Suprapubic skin (tissue), 4 donors: ENCODE measurements at places on chromosomes 7 and 10.

DNA sequence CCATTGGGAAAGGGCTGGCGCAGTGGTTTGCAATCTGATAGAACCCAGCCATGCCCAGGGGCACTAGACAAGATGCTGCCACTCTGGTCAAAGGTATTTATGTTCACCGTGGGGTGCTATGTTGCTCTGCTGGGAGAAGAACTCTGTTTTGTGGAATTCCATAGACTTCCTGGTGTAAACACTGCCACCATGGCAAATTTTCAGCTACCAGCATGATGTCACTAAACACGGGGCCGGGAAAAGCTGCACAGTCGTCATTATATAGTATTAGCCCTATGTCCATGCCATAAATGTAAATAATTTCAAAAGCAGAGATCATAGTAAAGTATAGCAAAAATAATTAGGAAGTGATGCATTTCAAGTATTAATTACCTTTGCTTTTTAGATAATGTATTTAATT lies 500.6 kb downstream of the PARD3 start:
- no peak overlapping the region for H3K4me3 ChIP-seq
- H3K27me3 ChIP-seq, result no peaks in the 10 kb centered on the region
- no peak overlapping the region for H3K27ac ChIP-seq
- peaks cover 4% of the 10 kb centered on the region for H3K4me1 ChIP-seq
- no peak for DNase-seq

DNA sequence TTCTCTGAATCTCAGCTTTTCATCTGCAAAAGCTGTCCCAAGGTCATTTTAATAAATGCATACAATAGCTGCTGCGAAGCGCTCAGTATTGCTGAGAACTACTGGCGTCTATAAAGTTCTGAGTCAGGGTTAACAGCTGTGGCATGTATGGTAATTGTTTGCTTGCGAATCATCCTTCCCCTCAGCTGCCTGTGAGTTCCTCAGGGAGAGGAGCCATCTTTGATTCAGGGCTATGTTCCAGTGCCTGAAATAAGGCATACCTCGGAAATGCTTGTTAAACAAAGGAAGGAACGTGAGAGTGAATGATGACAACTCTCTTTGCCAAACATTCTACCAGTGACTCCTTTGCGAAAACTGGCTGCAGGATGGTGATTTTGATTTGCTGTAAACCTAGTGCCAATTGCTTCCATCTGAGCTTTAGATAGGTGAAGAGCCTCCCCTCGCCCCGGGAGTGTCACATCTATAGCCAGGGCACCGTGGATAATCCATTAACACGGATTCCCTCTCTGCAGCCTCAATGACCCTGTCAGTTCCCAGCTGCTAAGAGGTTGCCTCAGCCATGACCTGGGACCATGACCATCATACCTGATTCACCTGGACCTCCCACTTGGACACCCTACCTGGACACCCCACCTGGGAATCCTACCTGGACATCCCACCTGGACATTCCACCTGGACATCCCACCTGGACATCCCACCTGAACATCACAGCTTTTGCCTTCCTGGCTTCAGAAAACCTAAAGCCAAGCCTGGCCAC lies 39.6 kb downstream of the GPRIN2 start:
- no peaks in the 10 kb centered on the region for H3K36me3 ChIP-seq
- no peaks in the 10 kb centered on the region for H3K4me1 ChIP-seq
- peak; percentile 50 for DNase-seq

DNA sequence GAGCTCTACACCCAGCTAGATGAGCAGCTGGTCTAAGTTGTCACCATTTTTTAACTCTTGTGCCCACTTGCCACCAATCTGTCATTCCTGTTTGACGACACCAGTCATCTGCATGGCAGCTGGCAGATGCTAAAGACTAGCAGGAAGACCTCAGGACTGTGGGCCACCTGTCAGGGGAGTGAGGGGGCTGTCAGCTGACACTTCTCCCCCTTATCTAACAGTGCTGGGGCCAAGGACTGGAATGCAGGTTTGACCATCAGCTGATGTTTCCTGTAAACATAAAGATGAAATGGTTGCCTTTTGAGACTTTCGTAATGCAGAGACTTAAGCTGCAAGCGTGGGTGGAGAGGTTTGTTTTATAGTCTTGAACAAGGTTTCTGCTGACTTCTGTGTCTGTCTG lies 93.5 kb downstream of the WNT2 start:
- DNase-seq, result no peak
- H3K27ac ChIP-seq, result no peak overlapping the region
- H3K4me3 ChIP-seq, result no peak overlapping the region
- no peaks in the 10 kb centered on the region for H3K27me3 ChIP-seq

GRCh38 chr10:62460393-62460792 lies 86.2 kb downstream of the ZNF365 start:
- no peaks in the 10 kb centered on the region for H3K36me3 ChIP-seq
- DNase-seq, result no peak
- no peak overlapping the region for H3K27ac ChIP-seq
- no peak overlapping the region for H3K4me3 ChIP-seq
- peaks cover 8% of the 10 kb centered on the region for H3K4me1 ChIP-seq

DNA sequence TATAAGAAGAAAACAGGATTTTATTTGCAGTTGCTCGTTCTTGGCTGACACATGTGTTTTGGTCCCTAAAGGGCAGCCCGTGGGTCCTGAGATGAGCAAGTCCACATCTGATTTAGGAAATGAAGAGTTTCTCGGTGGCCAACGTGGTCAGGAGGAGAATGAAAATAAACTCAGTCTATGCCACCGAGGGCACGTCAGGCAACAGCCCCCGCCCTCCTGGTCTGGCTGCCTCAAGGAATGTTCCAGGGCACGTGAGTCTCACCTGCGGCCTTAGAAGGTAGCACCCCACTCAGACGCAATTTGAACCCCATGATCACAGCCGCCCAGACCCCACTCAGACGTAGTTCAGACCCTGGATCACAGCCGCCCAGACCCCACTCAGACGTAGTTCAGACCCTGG lies 197.2 kb downstream of the ADARB2 start:
- H3K36me3 ChIP-seq, result no peaks in the 10 kb centered on the region
- H3K4me1 ChIP-seq, result no peaks in the 10 kb centered on the region
- peak; percentile 9 for DNase-seq
- H3K4me3 ChIP-seq, result no peak overlapping the region
- H3K27me3 ChIP-seq, result no peaks in the 10 kb centered on the region

DNA sequence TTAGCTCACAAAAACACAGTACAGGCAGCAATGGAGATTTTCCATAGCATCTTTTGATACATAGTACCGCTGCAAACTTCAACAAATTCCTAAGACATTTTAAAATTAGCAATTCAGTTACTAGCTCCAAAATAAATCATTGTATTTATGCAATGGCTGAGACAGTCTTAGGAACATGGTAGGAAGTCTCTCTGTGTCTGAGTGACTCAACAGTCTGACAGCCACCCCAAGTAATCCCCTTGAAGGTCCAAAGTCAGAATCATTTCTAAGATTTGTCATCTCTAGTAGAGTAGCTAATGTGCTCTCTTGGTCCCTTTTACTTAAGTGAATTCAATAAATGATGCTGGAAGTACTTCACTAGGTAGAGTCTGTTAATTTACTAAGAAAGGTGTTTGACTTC lies 93.8 kb upstream of the NOBOX start:
- no peaks in the 10 kb centered on the region for H3K4me1 ChIP-seq
- H3K27me3 ChIP-seq, result no peaks in the 10 kb centered on the region
- no peaks in the 10 kb centered on the region for H3K36me3 ChIP-seq
- no peak for DNase-seq
- H3K27ac ChIP-seq, result no peak overlapping the region

DNA sequence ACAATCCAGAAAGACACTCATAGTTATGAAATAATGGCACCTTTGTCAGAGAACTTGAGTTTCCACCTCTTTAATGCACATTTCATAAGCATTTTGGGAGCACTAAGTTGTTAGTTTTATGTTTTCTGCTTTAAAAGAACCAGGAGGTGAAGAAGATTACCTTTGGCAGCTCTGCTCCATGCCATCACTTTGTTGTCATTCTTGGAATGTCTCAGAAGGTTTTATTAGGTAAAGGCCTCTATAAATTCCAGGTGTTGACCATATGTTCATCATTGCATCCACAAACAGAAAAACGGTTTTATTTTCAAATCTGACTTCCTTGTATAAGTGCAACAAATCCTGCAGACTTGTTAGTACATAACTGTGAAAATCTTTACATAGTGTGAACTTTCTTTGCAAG lies 424.8 kb downstream of the MDFIC start:
- H3K4me3 ChIP-seq, result no peak overlapping the region
- no peaks in the 10 kb centered on the region for H3K27me3 ChIP-seq
- H3K27ac ChIP-seq, result no peak overlapping the region
- no peaks in the 10 kb centered on the region for H3K4me1 ChIP-seq

DNA sequence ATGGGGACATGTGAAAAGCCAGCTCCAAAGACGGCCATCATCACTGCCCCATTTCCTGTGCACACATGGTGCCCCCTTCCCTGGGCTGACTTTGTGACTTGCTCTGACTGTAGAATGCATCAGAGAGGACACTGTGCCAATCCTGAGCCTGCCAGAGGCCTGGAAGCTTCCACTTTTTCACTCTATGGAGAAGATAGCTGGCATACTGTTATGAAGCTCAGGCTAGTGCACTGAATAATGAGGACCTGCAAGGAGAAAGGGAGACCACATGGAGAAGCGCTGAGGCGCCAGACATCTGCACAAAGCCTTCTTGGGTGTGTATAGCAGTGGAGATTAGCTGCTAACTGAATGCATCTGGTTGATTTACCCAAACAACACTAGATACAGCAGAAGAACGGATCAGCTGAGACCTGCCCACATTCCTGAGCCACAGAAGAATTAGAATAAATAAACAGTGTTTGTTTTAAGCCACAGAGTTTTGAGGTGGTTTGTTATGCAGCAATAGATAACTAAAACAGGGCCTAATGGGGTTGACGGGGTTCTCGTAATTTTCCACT lies 58.9 kb upstream of the C10orf90 start:
- no peaks in the 10 kb centered on the region for H3K27me3 ChIP-seq
- no peaks in the 10 kb centered on the region for H3K36me3 ChIP-seq
- H3K4me1 ChIP-seq, result peaks cover 18% of the 10 kb centered on the region
- DNase-seq, result no peak
- no peak overlapping the region for H3K4me3 ChIP-seq

DNA sequence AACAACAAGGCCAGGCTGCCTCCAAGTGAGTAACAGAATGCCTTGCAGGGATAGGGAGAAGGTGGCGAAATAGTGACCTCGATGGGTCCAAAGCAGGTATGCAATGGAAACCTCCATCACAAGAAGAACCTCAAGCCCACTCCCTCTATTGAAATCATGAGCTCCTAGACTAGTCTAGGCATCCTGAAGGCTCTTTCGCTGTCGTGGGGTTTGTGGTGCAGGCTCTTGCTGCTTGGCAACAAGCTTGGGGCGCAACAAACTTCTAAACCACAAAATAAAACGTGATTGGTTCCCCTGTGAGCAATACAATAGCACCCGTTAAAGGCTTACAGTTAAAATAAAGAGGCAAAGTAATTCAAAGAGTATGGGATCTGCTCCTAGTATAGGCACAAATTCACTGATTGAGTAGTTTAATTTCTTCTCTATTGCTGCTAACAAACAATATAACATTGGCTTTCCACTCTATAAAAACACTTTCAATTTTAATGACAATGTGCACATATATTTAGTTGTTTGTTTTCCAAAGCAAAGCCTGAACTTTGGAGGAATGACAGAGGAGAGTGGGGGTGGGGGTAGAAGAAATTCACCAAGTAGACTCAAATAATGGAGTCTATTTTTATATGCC lies 64.1 kb downstream of the C10orf67 start:
- DNase-seq, result no peak
- peaks cover 5% of the 10 kb centered on the region for H3K27me3 ChIP-seq
- no peaks in the 10 kb centered on the region for H3K4me1 ChIP-seq
- no peaks in the 10 kb centered on the region for H3K36me3 ChIP-seq
- H3K27ac ChIP-seq, result no peak overlapping the region
